Fibroblast of lung (primary cell): ENCODE measurements at places on chromosomes 7 and 10. TPM values are rescaled to one million over a fixed set of nuclear protein-coding genes. Genes with fewer than 3 reads are reported as not detected.

The PLAC9 gene
- 15.7 and 16.7 TPM in 2 replicates for total RNA-seq

The UNCX gene
- not detected in 2 replicates for total RNA-seq

The VTI1A gene
- total RNA-seq, result 21.6 and 30.9 TPM in 2 replicates

The CRYGN gene
- 0.26 and 0.50 TPM in 2 replicates for total RNA-seq

The INSIG1 gene
- total RNA-seq, result 193 and 353 TPM in 2 replicates

- no peak for DNase-seq
These were observed 2.0 kb upstream of the RBP4 start for GRCh38 chr10:93603023-93603422.

GRCh38 chr10:49104323-49104722 lies 11.0 kb downstream of the VSTM4 start:
- no peak for DNase-seq

DNA sequence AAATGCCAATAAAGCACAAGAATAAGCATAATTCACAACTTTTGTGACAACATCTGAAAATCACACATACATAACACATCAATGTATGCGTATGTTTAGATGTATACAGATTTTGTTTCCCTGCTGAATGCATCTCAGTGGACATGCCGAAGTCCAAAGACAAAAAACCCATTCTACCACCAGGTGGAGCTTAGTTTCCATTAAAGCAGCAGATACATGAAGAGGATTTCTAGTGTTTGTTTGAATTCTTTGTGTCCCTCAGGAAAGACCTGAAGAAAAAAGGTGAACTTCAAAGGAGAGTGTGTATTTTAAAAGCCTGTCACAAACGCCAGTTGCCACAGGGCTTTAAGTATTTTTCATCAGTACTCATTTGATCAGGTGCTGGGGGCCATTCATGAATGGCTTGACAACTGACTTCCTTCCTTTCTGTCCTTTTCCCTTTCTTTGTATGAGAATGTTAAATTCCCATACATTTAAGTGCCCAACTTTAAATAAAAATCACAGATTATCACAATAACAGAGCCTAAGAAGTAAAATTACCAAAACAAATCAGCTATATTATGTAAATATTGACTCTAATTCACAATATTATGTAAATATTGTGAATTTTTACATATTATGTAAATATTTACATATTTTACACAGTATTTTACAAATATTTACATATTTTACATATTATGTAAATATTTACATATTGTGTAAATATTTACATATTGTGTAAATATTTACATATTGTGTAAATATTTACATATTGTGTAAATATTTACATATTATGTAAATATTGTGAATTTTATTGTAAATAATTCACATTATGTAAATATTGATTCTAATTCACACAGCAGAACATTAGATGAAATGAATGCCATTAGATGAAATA lies 343.0 kb downstream of the CRPPA start:
- peak; percentile 55 for DNase-seq

DNA sequence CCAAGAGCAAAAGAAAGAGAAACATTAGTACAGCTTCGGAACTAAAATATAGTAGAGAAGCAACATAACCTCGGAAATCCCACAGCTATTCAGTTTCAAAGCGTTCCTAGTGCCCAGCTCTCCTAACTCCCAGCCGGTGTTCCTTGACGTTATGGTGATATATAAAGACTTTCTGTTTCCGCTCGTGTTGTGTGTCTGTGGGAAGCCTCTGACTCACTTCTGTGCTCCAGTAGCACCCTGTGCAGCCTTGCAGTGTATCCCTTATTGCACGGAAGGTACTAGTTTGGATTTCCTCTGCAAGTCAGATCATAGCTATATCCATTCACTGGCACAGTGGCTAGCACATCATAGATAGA lies 535 bp downstream of the ASAH2B start:
- DNase-seq, result peak; percentile 68

DNA sequence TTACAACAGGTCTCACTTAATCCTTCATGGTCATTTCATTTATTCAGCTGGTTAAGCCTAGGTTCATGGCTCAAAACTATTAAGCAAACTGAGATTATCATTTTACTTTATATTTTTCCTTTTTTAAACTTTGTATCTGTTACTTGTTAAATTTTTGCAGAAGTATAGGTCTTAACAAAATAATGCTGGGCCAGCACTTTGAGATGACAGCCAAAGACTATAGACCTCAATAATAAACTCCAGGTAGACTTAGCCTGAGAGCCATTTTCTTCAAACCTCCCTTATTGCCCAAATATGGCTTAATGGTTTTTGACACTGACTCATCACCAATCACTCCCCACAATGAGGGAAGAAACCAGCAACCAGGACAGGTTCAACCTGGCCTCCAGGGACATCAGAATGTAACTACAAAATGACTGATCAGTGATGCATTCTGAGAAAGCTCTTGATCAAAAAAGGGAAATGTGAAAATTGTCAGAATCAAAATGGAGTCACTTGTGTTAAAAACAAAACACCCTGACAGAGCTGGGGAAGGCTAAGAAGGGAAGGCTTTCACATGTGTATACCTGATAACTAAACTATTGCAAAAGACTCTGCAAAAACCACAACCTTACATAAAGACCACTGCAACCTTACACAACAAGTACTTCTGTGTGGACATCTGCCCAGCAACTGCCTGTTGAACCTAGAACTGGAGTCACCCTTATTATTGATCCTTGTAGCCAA lies 2.1 kb upstream of the CCDC126 start:
- DNase-seq, result no peak

GRCh38 chr7:18421297-18422002 lies 74.1 kb upstream of the HDAC9 start:
- no peak for DNase-seq

- no peak for DNase-seq
These were observed 30.5 kb upstream of the XPNPEP1 start for GRCh38 chr10:109953766-109954165.

DNA sequence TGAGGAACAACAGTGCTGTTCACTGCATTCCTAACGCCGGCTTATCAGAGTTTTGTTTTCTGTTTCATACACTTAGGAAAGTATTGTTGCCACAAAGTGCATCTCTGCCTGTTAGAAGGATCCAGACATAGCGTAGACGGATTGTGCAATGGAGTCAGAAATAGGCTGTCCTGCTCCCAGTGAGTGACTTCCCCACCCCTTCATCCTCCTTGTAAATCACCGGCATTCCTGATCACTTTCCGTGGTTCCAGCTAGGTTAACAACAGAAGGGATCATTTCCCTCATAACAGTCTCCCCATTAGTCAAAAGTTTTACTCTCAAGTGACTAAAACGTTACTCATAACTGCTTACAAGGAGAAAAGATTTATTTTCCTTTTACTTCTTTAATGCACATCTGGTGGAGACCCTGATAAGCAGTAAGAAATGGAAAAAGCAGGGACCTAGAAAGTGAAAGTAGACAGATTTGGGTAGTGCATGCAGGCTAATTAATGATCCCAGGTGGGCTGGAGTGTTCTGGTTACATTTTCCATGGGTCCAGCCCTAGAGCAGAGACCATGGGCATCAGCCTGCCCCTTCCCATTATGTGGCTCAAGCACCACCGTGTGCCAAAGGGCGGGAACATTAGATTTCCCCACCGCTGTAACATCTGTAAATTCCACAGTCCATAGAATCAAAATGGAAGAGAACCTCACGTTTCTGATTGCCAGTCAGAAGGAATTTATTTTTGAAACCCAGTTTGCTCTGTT lies 395.1 kb upstream of the GALNT17 start:
- peak; percentile 92 for DNase-seq
